ENCODE measurements at places on chromosomes 4 and X.

DNA sequence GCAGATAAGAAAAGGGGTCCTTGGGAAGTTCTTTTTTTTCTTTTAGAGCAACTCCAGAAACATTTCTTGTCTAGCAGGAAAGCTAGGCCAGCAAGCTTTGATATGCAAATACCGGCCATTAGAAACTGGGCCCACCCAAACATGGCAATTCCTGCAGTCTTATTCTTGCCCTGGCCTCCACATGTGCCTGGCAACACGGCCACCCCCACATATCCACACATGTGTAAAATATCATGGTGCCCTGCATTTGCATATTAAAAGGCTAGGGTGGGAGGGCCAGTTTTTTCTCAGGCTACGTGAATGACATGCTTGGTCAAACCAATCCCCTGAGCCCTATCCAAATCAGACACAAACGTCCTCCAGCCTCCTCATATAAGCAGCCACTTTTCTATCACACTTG, 171.7 kb upstream of the ZCCHC13 start:
- DNase-seq: no peak

- no peak for DNase-seq
These were observed 62.8 kb downstream of the PPP1R2C start for GRCh38 chrX:42714981-42715700.

- DNase-seq: no peak
These were observed 4.4 kb downstream of the MSMO1 start for GRCh38 chr4:165331823-165332222.

GRCh38 chrX:129777218-129778030, 2.3 kb upstream of the SASH3 start:
- no peak for DNase-seq

DNA sequence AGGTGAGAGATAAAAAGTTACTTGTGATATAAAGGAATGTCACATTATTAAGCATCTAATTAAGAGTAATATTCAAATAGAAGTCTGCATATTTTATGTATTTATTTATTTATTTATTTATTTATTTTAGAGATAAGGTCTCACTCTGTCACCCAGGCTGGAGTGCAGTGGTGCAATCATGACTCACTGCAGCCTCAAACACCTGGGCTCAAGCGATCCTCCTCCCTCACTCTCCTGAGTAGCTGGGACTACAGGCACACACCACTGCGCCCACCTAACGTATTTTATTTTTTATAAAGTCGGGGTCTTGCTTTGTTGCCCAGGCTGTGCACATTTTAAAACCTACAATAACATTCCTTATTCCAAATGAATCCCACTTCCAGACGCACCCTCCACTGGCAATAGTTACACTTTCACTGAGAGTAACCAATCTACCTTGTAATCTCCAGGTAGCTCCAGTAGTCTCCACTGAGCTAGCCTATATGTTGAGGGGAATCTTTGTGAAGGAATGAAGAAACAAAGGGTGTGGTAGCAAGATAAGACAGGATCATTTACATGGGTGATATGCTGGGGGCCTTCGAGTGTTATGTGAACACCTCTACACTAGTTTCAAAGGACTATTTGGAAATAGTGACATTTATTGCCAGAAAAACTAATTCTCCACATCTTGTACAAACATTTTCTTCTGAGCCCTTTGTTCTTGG, 11.9 kb downstream of the SH3D19 start:
- DNase-seq: no peak

DNA sequence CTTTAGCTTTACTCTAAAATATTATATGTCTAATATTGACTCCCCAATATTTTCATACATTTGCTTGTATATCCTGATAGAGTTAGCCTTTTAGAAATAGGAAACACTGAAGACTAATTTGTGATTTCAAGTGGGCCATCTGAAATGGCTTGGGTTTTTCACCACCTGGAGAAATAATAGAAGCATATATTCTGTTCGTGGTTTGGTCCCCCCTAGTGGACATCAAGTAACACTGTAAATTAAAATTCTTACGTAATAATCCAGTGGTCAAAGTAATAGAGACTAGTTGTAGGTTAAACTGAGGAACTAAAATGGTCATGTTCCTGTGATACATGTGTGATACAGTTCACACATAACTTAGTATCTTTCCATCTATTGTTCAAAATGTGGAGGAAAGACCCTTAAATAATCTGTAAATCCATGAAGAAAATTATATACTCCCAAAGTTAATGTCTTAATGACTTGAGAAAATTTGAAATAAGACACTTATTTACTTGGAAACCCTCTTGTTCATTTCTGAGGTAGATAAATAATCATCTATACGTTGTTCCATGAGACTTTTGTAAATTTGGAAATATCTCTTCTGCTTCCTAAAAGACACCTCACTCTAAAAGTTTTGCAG, 79.8 kb upstream of the SMARCAD1 start:
- no peak for DNase-seq

GRCh38 chr4:174055344-174055743, 228.1 kb downstream of the FBXO8 start:
- no peak for DNase-seq

DNA sequence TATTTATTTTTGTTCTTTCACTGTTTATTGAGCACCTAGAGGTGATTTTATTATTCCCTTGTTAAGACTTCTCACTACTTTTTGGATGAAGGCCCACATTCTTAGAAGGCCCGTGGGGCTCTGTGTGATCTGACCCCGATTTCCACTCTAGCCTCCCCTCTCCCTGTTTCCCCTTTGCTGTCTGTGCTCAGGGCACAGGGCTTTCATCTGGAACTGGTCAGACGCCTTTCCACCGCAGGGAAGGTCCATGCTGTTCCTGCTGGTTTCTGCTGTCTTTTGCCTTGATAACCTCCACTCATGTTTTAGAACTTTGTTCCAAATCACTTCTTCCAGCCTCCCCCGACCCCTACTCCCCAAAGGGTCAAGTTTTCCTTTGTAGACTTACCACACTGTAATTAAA, 31.3 kb upstream of the ANAPC4 start:
- DNase-seq: no peak

DNA sequence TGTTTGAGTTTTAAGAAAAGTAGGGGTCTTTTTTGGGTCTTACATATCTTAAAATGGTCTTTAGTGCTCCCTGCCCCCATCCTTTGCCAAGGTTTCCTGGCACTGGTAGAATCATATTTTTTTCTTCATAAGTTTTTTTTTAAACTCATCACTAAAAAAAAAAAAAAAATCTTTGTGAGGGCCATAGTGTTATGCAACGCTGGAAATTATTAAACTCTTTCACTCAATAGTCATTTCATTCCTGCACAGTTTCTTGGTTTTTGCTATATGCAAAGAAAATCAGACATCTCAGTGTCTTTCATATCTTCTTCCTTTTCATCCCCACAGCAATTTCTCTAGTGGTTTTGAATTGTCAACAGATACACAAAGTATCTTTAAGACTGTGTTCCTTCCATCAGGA, 95.6 kb downstream of the TMA16 start:
- DNase-seq: no peak

DNA sequence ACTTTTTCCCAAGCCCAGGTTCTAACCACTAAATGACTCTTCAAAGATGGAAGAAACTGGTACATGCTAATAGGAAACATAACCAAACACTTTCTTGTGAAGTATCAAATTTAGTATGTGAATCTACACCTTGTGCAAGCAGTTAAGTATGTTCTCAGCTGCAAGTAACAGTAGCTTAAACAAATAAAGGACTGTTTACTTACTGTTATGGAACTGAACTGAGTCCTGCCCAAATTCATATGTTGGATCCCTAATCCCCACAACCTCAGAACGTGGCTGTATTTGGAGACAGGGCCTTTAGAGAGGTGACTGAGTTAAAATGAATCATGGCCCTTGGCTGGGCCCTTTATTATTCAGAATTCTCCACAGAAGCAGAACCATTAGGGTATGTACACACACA, 178.7 kb downstream of the KDR start:
- no peak for DNase-seq

- DNase-seq: no peak
These were observed 119.8 kb downstream of the SPOCK3 start for GRCh38 chr4:167114416-167114971.

GRCh38 chr4:15682242-15683142, 865 bp downstream of the FAM200B start:
- no peak for DNase-seq

DNA sequence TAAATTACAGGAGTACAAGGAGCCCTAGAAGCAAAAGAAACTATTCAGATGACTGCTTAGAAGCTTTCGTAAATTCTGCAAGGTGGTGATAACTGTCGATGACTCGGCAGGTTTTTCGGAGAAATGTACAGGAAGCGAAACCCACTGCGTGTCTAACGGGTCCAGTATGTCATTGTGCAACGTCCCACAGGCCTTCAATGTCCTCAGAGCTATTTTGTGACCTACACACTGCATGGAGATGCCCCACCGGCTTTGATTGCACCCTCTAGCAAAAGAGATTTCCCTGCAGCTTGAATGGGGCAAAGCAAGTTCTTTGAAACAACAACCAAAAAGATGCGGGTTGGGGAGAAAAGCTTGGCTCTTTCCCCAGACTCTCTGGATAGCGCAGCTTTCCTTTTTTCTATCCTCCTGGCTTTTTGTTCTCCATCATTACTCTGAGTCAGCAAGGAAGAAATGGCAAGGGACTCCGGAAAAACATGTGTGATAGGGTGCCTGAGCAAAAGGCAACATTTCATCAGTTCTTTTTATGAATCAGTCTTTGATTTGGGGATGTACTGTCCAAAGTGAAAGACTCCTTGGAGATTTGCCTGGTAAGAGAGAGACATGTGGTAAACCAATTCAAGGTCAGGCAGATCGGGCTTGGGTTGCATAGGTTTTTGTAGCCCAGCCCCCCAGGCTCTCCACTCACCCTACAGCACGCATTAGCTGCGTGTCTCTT, 112.0 kb upstream of the TBL1X start:
- DNase-seq: no peak

GRCh38 chrX:16524316-16524715, 125.6 kb upstream of the S100G start:
- no peak for DNase-seq

DNA sequence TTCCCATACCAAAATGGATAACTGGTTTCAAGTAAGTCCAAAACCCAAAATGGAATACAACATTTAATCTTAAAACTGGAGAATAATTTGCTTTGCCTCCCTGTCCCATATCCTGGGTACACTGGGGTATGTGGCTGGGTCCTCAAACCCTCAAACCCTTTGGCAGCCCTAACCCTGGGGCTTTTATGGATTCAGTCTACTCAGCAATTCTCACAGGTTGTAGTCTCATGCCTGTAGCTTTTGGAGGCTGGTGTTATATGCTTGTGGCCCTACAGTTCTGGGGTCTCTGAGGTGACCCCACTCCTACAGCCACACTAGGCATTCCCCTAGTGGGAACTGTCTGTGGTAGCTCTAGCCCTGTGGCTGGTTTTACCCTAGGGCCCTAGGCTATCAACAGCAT, 110.5 kb upstream of the NRK start:
- DNase-seq: no peak

DNA sequence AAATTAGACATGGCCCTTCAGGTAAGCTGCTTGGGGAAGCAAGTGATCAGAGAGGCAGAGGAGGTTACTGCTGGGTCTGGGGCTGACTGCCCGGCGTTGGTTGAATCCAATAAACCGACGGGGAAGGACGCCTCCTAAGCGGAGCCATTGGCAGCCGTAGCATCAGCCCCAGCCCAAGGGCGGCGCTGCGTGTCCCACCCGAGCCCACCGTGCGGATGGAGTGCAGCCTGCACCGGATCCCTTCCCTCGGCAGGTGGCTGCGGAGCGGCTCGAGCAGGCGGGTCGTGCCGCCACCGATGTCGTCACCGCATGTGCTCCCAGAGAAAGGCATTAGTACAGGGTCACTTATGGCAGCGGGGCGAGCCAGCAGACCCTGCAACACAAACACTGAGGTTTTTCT, 82.1 kb downstream of the ALPK1 start:
- no peak for DNase-seq

DNA sequence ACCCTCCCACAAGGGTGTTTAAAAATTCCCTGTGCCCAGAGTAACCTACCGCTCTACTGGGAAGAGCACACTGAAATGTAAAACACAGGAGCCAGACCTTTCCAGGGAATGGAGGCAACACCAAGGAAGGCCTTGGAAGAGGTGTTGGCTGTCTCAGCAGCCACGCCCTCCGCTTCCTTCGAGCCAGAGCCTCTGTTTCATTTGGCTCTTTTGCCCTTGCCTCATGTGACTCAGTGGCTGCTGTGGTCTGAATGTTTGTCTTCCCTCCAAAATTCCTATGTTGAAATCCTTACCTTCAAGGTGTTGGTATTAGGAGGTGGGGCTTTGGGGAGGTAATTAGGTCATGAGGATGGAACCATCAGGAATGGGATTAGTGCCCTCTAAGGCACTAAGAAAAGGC, 11.3 kb downstream of the SCD5 start:
- no peak for DNase-seq

DNA sequence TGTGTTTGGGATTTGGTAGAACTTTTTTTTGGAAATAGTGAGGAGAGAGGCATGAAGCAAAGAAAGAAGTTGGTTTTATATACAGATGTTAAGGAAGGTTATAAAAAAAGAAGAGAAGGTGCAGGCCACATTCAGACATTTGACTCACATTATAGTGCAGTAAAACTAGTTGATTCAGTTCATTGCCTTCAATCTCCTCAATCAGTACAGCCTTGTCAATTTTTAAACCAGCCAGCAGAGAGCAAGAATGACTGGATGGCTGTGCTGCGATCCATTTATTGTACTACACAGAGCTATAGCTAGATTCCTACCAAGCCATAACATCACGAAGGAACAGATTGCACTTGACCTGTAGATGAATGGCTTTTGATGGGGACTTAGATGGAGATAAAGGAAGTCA, 79.7 kb upstream of the LSM6 start:
- no peak for DNase-seq

GRCh38 chr4:53767482-53767881, 176.2 kb upstream of the LNX1 start:
- no peak for DNase-seq

- no peak for DNase-seq
These were observed 198.7 kb upstream of the ADAMTS3 start for GRCh38 chr4:72767618-72768302.

DNA sequence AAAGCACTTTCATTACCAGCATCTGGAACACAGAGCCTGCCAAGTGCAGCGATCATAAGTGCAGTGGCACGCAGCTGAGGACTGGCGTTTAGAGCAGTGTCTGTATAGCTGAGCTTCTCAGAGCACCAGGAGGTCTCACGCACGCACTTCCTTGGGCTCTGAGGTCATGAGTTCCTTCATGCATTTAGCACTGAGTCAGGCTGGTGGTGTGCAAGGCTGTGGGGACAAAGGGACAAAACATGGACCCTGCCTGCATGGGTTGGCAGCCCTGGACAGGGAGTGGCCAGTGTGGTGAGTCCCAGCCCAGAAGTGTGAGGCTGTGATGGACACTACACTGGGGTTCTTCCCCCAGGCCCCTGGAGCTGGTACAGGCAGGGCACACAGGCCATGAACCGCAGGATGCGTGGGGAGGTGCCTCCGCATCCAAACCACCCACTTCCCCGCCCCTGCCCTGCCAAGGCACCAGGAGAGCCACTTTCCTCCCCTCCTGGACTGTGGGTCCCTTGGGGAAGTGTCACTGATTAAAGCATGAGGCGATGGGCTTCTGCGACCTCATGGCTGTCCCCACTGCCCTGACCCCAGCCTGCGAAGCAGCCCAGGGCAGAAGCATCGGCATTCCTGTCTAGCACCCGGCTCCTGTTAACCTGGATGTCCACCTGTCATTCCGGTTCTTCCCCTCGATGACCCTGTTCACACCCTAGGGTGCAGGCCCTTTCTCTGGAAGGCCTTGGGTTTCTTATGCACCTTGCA, 37.2 kb upstream of the GPR78 start:
- DNase-seq: peak; percentile 77

GRCh38 chrX:74774988-74775387, 150.3 kb downstream of the NEXMIF start:
- DNase-seq: no peak

All from mesenteric fat pad (tissue), 1 donor.